ENCODE measurements at places on chromosomes 7 and 10.

DNA sequence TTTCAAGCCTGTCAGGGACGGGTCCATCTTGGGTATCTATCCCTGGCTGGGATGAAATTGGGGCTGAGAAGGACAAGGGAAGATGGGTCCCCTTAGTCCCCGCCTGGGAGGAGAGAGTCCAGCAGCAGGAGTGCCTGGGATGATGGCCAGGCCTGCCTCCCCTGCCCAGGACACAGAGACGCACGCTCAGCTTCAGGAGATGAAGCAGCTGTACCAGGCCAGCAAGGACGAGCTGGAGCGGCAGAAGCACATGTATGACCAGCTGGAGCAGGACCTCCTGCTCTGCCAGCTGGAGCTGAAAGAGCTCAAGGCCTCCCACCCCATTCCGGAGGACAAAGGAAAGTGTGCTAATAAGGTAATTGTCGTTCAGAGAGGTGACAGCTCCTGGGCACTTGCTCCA is 15.4 kb downstream of the CCDC136 start:
- DNase-seq = no peak

- no peak for DNase-seq
Observed at GRCh38 chr10:131577178-131577555, 265.6 kb upstream of the TCERG1L start.

GRCh38 chr10:13376746-13377145 is 28.7 kb upstream of the SEPHS1 start:
- DNase-seq = no peak

DNA sequence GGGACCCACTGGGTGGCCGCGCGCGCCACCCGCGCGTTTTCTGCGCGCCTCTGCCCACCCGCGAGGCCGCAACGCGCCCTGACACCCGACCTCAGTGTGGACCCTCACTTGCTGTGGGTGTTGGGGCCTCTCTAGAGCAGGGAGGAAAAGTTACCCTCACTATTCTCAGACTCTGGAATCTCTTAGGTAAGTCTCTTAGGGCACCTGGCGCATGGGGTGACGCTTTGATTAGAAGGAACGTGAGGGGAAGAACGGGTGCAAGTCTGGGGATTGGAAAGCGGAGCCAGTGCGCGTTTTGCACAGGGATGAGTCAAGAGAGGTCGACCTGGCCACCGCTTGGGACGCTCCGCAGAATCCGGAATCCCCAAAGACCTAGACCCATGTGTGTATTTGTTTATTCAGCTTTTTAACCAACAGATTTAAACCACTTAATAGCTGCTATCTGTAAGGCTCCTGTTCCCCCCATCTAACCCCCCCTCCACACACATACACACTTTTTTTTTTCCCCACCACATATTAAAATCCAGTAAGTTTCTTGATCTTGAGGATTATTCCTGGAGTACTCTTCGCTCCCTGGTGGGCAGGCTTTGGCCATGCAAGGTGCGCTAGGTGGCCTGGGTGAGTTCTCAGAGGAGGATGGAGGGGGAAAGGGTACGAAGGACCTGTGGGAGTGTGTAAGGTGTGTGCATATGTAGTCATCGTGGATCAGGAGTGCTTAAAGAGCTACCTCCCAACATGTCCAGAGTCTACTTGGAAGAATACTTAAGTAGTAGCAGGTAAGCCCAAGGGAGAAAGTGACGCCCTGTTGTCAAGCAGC is 169.1 kb upstream of the PPP1R3A start:
- no peak for DNase-seq

- no peak for DNase-seq
Observed at GRCh38 chr7:31410265-31410664, 69.7 kb upstream of the NEUROD6 start.

GRCh38 chr7:108026647-108027046 is 23.7 kb upstream of the LAMB1 start:
- no peak for DNase-seq

Measured in activated CD4-positive, alpha-beta T cell treated with anti-CD3 and anti-CD28 coated beads for 36 hours (primary cell).